ENCODE measurements at places on chromosomes 2 and 18.

- DNase-seq: no peak
Measured at GRCh38 chr2:181916726-181917718, 25.5 kb downstream of the ITPRID2 start.

DNA sequence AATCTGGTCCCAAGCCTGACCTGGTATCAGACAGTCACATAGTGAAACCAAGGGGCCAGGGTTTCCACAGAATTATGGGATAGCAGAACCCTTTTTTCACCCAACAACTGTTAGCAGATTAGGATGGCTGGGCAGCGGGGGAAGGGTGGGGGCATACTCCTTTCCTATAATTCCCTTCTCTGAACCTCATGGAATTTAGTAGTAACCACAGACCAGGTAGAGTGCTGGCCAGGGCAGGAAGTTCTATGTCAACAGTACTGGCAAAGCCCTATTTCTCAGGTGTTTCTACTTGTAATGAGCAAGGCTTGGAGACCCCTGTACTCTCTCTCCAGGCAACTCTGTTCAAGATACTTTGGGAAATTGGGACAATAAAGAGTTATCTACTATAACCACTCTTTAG is 174.6 kb downstream of the THADA start:
- DNase-seq: no peak

DNA sequence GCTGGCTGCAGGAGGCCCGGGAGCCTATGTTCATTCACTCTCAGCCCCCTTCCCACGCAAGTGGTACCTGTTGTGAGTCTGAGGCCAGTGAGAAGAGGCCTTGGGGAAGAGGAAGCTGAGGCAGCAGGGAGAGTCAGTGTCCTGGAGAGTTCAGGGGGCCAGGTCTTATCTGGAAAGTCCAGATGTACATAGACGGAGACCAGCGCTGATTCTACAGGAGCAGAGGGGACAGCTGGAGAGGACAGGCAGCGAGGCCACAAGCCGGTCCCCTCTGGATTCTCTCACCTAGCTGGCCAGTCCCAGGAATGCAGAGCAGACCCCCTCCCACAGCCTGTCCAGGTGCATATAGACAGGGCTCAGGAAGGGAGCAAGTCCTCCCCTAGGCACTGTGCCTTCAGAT is 29.1 kb upstream of the SELENOI start:
- no peak for DNase-seq

DNA sequence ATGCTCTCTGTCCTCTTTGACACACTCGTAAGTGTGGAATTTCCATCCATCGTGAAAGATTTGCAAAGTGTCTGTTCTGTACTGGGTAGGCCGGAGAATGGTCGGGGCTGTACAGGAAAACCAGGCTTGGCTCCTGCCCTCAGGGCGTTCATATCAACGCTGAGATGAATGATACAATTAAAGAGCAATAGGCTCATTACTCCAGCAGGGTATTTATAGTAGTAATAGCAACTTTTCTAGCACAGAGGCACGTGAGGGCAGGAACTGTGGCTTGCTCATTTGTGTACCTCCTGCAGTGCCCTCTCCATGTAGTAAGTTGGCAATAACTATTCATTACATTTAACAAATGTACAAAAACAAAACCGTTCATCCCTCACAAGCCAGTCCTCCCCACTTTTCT is 5.3 kb upstream of the NCK2 start:
- DNase-seq: no peak

GRCh38 chr2:203706403-203706802 is at the start of gene CD28:
TSS of gene CD28 (plus strand) at chr2:203706639. CDS start at chr2:203706697, 58 bp downstream.
- DNase-seq: no peak

DNA sequence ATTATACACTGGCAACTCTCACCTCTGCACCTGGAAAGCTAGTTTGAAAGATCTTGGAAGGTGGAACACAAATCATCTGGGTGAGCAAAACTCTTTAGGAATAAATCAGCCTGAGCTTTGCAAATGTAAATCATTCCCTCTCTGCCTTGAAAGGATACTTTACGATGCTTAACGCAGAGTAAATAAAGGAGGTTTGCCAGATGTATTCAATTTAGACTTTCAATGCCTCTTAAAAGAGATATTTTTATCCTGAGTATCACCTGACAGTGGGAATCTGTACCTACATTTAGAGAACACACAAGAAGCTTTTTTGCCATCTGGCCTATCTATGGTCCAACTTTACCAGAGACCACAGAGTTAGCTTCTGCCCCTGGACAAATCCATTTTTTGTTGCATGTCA is 983.2 kb upstream of the CDH2 start:
- DNase-seq: no peak
